Left colon (tissue), 2 donors: ENCODE measurements at places on chromosomes 6 and 20.
A peak's percentile ranks its signal among the peaks of the same experiment; 100 is the strongest.

DNA sequence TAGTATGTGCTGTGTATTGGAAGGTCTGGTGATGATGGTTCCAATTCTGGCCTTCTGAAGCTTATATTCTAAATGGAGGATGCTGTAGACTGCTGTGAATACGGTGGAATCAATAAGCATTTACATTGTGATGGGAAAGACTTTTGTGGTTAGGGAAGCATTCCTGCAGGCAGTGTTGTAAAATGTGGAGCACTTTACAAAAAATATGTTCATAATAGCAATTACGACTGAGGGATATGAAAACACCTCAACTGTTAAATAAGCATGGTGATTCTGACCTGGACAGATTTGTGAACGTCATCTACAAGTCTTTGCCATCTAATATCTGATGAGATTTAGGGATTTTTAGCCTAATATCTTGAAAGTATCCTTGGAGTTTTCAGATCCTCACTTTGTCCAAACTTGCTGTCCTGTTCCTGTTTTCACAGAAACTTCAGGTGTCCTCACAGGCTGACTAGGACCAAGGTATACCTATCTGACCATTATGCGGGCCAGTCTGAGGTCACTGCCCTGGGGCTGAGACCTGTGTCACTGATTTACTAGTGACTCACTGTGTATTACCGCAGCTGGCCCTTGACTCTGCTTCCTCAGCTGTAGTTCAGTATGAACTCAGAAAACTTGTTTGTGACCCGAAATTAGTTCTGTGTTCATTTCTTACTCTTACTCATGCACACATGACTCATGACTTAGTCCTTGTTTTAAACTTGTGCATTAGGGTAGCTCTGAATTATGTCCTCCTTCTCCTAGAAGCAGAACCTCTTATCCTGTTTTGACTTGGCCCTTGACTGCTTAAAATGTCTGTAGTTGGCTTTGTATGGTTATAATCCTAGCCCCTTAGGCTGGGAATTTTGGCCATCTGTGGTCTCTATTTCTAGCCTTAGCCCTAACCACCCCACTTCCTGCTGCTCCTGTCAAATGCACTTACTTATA, 343.0 kb downstream of the CDKAL1 start:
- DNase-seq = peak; percentile 16

DNA sequence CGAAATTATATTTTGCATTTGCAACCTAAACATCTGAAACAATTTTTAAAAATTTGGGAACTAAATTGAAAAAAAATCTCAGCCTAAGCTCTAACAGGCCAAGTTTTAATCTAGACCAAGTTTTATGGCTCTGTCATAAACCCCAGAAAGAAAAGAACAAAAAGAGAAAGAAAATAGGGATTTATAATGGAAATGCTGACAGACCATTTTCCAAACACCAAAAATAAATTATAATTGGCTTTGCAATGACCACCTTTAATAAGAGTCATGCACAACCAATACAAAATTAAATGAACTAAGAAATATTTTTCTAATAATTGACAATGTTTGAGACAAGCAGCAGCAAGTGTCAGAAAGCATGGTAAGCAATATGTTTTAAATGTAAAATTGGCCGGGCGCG, 72.6 kb downstream of the WDR27 start:
- DNase-seq = no peak

DNA sequence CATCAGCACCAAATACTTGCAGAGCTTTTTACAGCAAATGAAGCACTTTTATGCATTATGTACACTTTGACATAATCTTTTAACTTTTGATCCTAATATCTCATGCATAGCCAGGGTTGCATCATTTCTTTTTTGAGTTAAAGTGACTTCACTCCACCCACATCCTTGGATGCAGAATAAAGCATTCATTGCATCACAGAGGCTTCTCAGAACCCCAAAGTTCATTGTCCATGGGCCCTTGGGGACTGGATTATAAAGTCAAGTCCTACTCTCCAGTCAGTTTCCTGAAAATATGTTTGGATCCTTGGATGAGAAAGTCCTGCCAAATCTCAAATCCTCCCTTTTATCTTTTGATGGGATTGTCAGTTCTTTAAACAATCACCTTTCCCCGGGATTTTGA, 10.6 kb upstream of the EFHC1 start:
- no peak for DNase-seq

- no peak for DNase-seq
Observed at GRCh38 chr6:65633501-65633900, 73.5 kb downstream of the EYS start.

DNA sequence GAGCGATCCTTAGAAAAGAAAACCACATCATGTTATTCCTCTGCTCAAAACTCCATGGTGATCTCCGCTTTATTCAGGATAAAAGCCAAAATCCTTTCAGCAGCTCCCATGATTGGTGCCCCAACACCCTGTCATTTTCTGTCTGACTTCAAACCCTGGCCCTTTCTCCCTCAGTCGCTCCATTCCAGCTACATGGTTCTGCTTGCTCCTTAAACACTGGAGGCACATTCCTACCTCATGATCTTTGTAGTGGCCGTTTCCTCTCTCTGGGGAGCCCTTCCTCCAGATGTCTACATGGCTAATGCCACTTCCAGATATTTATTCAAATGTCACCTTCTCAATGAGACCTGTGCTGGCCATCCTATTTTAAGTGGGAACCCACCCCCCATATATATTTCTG, 100.8 kb downstream of the CAP2 start:
- no peak for DNase-seq

- peak; percentile 8 for DNase-seq
Observed at GRCh38 chr20:29497261-29497671, 1760.2 kb upstream of the DEFB115 start.
